ENCODE measurements at places on chromosomes 2 and 18.

- DNase-seq, result peak; percentile 33
Observed at GRCh38 chr2:85804583-85804982, 50.8 kb downstream of the ATOH8 start.

DNA sequence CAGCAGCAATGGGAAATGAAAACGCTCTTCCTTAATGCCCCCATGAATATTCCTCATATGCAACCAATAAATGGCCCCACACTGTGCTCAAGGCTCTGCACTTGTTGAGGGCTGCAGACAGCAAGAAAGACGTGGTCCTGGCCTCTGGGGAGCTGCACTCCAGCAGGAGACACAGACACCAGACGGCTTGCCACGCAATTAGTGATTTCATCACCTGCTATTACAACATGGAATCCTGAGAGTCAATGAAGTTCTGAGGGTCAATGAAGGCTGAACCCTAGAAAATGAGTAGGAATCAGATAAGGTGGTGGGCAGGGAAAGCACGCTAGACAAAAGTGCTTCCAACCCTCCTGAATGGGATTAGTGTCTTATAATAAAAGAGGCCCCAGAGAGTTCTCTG lies 18.9 kb downstream of the CREG2 start:
- DNase-seq, result no peak

GRCh38 chr2:12259493-12259892 lies 457.2 kb upstream of the TRIB2 start:
- DNase-seq, result no peak

DNA sequence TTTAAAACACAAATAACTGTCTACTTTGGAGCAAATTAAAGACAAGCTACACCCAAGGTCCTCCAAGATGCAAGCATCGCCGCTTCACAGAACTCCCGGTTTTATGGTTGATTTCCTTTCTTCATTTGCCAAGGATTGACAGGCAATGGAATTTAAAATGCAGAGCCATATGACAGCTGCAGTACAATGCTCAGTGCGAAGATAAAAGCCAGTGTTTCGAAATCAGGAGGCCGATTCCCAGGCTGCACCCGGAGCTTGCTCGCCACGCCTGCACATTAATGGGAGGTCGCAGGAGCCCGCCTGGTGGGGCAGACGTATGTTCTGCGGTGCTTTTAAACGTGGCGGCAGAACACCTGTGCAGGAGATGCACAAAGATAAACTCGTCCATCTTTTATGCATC lies 727.6 kb upstream of the SOX11 start:
- no peak for DNase-seq

DNA sequence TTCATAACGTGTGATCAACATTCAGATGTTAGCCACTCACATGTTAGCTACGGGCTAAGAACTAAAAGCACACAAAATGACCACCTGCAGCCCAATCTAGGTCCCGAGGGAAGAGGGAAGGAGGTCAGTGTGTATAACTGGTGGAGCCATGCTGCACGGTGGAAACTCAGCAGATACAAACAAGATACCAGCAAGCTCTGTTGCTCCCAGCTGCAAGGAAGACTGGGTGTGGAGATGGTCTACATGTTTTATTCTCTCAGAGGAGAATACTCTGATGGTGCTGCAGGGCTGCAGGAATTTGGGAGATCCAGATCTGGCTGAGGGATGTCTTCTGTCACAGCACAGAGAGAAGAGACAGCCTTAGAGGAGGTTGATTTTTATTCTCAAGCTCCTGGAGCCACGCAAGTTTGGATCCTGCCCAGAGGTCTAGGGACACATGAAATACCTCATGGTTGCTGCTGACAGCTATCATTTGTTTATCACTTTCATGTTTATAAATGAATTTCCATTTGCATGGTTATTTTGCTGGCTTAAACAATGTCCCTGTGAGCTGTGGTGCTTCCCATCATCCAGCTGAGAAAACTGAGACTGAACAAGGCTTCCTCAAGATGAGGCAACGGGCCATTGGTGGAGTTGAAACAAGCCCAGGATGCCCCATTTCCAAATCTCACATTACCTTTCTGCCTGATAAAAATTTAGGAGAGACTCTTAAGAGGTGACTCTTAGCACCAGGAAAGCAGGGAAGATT lies 30.9 kb downstream of the RNF144A start:
- no peak for DNase-seq

DNA sequence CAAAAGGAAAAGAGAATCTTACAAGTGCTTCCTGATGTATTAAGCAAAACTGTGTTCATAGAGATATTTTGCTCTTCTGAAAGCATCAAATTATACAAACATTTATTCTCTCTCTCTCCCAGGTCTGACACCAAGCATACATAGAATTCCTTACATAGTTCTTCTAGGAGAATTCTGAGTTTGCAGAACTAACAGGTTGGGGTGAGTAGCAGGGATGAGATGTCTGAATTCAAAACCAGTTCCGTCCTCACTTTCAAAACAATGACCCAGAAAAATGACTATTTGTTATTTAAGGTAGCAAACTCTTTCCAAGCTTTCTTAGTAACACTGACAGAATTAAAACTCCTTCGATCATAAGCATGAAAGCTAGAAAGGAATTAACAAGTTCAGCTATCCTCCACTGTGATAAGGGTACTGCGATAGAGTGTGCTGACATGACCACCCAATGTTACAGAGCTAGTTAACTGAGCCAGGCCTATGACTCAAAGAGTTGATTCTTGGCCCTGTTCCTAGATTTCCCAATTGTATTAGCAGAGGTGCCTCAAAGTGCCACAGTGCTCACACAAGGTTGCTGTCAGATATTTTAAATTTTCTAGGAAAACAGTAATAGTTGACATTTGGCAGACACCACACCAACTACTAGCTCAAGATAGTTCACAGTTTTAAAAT lies 85.8 kb upstream of the SETBP1 start:
- DNase-seq, result no peak

- DNase-seq, result no peak
Observed at GRCh38 chr2:192128655-192129054, 66.1 kb downstream of the TMEFF2 start.
